GOT3 (cell line): ENCODE measurements at places on chromosomes 7 and 10.

DNA sequence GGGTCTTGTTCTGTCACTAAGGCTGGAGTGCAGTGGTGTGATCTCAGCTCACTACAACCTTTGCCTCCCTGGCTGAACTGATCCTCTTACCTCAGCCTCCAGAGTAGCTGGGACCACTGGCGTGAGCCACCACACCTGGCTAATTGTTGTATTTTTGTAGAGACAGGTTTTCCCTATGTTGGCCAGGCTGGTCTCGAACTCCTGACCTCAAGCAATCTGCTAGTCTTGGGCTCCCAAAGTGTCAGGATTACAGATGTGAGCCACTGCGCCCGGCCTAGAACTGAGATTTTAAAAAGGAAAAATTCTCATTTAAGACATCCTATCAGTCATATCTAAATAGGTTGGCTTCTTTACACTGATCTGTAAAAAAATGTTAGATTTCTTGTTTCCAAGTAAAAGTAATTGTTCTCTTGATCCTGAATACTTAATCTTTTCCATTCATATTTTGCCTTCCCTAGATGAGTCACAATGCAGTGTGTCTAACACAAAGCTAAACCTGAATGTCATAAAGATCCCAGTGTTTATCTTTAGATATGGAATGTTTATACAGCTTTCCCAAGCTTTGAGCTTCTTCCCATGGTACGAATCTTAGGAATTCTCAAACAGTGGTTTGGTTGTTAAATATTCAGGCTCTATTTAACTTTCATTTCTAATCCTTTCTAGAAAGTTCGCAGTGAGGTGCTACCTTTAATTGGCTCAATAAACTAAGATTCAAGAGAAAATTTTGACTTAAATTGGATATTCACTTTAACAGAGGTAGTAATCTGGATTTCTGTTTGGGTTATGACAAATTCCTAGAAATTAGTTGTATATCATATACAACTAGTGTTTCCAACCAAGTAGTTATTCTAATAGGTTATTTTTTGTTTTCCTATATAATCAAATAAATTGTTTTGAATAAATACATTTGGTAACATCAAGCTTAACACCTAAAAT is 12.1 kb upstream of the LAMB1 start:
- no peak for DNase-seq

DNA sequence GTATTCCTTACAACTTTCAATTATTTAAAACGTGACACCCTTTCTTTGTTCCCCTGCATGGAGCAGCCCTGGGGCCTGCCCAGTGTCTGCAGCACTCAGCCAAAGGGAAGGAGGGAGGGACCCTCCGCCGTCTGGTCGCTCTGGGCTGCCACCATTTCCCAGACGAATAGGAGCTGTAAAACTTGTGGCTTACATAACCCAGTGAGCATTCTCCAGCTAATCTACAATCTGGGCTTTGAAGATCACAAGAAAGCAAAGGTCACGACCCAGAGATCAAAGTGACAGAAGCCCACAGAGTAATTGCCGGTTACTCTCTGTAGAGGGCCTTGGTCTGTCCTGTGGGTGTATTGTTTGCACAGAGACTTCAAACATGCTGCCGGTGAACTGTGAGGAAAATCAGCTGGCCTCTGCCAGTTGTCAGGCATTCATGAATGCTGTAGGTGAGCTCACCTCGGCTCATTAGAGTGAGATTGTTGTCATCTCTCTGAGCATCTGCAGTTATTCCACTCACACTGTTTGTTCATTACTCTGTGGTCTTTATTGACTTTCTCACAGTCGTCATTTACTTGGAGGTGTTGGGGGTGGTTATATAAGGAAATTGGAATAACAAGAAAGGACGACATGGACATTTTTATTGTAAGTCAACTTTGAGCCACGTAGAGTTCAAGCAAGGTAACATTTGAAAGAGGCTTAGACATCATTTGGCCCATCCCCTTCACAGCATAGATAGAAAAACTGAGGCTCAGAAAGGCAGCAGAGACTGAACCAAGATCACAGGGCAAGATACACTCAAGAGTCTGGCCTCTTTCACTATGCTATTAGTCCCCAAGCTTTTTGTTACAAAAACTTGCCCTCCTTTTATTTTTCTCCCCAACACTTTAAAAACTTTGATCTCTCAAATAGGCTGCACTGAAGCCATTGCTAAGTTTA is 619.8 kb downstream of the LRMDA start:
- DNase-seq: no peak

DNA sequence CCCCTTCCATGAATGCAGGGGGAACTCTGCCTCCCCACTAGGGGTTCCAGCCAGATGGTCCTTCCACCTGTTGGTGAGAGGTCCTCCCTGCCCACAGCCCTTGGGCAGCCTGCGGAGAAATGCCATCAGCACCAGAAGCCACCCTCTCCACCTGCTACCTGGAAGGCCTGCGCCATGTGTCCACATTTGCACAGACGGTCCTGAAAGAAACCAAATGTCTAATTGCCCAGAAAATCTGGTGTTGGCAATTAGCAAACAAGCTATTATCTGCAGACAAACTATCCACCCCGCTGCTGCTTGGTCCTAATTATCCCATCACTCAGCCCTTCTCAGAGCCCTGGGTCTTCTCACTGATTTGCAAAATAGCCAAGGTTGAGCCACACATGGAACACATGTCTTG is 32.3 kb downstream of the HSPA12A start:
- DNase-seq: no peak

- DNase-seq: no peak
These were observed 62.3 kb upstream of the NKX6-2 start for GRCh38 chr10:132848291-132848701.

DNA sequence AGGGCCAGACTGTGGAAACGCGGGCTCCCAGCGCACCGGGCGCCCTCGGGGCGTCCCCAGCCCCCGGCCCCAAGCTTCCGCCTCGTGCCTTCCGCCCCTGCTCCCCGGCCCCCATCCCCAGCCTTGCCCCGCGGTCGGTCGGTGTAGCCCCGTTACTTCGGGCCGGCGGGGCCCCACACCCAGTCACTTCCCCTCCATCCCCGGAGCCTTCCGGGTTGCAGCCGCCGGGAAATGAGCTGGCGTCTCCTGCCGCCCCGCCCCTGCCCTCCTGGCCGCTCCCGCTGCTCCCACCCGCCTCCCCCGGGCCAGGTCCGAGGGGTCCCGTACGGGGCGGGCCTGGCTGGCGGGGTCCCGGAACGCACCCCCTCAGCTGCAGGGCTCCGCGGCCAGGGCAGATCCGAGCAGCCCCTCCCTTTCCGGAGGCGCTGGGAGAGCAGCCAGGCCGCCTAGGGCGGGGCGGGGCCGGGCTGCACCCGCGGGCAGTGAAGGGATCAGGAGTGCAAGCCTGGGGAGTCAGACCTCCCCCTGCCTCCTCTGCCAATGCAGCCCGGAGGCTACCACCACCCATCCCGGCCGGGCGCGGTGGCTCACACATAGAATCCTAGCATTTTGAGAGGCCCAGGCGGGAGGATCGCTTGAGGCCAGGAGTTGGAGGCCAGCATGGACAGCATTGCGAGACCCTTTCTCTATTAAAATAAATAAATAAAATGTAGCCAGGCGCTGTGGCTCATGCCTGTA is 709 bp downstream of the ARPC1B start:
- DNase-seq: peak; percentile 54

DNA sequence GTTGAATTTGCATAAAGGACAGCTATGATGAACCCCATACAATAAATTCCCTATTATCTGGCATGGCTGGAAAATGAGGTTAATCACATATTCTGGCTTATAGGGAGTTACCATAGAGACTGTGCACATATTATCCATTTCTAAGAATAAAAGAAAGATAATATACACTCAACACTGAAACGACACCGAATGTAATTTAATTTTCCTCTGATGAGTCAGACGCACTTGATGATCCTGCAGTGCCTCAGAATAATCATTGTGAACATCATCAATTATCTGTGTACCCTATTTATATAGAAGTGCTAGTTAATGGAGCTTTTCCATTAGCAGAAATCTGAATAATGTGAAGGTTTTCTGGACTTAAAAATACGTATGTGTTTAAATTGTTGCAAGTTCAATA is 60.2 kb downstream of the SGCE start:
- DNase-seq: no peak

DNA sequence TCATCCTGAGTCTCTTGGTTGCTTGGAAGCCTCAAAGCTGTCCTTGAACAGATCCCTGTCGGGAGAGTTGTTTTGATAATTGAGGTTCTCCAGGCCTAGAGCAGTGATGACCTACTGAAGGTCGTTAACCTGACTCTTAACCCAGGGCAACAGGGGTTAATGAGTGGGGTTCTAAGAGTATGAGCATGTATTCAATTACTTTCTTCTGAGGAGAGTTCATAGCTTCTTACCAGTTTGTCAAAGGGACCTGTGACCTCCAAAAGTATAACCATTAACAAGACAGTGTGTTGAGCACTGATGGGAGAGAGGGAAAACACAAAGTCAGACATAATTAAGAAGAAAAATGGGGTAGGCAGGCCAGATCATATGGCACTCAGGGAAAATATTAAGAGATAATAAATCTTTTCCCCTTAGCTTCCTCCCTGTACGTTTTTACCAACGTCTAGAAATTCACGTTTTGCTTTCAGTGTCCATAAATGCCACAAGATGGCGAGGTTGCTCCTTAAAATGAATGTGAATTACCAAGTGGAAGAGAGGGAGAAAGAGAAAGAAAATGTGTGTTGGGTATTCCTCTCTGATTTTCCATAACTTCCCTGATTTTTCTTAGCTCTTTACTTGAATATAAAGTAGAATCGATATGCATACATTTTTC is 97.6 kb downstream of the SUGCT start:
- DNase-seq: no peak

GRCh38 chr10:74977913-74978847 is 133.3 kb upstream of the SAMD8 start:
- no peak for DNase-seq

GRCh38 chr10:5860066-5860465 is 29.6 kb downstream of the ANKRD16 start:
- no peak for DNase-seq

DNA sequence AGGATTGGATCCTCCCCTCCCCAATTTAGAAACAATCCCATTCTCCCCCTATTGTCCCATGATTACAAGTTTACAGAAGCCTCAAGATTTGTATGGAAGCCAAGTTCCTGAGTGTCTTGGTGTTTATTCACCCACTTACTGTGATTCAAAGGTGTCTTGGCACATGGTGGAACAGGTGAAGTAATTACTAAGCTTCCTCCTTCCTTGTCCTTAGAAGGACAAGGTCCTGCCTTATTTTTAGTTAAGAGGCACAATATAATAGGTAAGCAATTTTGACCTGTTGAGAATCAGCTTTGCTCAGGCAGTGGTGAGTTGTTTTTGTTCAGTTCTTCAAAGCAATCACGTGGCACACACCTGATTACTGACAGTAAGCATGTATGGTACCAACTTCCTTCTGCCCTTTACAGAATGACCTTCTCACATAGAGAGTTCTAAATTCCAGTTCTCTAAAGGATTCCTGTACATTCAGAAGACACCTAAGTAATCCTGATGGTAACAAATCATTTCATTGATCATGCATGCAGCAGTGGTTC is 60.7 kb upstream of the SLC13A1 start:
- DNase-seq: no peak

DNA sequence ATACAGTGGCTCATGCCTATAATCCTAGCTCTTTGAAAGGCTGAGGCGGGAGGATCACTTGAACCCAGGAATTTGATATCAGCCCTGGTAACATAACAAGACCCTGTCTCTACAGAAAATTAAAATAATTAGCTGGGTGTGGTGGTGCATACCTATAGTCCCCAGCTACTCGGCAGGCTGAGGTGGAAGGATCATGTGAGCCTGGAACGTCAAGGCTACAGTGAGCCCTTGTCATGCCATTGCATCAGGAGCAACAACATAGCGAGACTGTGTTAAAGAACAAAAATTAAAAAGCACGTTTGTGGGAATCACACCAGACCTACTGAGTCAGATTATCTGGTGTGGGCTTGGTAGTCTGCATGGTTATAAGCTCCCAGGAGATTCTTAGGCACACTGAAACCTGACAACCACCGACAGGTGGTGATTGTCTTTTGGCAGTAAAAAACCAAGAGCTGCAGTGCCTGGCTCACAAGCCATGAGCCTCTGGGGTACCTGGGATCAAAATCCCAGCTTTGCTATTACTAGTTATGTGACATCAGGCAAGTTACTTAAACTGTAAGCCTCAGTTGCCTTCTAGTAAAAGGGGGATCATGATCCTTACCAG is 146.9 kb downstream of the SND1 start:
- no peak for DNase-seq
